ENCODE measurements at places on chromosomes 4 and X. TPM values are rescaled to one million over a fixed set of nuclear protein-coding genes. Genes with fewer than 3 reads are reported as not detected.
A peak's percentile ranks its signal among the peaks of the same experiment; 100 is the strongest.

The NDUFB11 gene
- total RNA-seq: 164 TPM

The LAP3 gene
- total RNA-seq: 71.0 TPM

The VEGFC gene
- not detected for total RNA-seq

The MAGEC2 gene
- total RNA-seq: not detected

The SH3TC1 gene
- 22.6 TPM for total RNA-seq

The FREM3 gene
- not detected for total RNA-seq

The MUC7 gene
- total RNA-seq: not detected

The KIF4A gene
- total RNA-seq: 20.1 TPM

The HMGN5 gene
- 0.76 TPM for total RNA-seq

DNA sequence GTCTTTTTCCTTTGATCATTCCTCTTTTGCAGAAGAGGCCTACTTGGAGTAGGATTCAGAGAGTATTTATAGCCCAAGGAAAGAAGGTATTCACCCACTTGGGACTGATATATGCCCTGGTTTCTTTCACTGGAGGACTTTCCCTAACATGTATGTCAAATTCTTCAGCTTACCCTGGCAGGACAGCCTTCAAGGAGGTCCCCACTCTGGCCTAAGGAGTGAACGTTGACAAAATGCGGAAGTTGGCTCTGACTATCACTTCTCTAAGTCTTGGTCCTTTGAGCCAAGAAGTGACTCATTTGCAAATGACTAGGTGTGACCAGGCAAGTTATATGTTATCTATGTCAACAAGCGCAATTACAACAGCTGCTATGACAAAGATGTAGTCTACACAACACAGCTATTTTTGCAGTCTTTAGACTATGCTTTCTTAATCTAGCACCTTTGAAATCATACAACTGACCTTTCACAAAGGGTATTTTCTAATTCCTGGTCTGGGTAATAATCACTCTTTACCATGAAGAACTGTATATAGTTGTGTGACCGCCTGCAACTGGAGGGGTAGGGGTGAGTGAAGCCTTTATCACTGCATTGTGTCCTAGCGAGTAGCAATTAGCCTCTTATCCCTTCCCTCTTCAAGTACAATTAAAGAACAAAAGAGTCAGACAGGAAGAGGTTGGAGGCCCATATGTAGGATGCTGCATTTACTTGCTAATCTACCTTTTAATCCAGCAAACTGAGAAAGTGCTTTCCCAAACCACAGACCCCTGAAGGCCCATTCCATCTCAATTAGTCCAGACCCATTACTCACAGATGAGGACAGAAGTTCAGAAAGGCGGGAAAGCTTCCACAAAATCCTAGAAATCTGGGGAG lies 50.1 kb downstream of the RASGEF1B start:
- DNase-seq: peak; percentile 69

GRCh38 chr4:81599742-81600380 lies 128.2 kb upstream of the RASGEF1B start:
- DNase-seq: no peak

DNA sequence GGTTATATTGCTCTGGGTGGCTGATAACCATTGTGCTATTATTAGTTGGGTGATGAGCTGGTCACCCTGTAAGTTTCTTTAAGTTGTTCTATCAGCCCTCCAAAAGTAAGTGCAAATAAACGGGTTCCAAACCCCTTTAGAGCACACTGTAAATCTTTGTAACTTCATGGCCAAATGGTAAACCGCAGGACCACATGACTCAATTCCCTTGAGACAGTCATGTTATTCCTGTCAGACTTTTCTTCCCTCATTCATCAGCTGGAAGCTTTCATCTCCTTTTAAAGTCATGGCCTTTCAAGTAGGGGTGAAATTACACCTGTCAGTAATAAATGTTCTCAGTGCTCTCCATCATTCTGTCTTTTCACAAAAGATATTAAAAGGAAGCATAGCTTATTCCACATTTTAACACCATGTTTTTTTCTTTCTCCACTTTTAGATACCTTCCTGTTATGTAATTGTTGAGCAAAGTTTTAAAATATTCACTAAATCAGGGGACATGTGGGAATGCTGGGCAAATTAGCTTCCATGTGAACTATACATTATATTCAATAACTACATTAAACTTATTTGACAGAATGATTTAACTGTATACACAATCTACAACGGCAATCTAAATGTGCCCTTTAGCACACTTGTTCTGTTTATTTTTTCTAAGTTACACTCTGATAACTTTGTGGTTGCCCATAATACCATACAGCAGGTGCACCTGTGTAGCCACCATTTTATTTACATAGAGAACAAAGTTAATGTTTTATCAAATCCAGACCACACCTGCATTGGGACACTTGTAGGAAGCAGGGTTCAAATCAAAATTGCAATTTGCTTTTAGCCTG lies 275.5 kb downstream of the CFAP299 start:
- peak; percentile 72 for DNase-seq

DNA sequence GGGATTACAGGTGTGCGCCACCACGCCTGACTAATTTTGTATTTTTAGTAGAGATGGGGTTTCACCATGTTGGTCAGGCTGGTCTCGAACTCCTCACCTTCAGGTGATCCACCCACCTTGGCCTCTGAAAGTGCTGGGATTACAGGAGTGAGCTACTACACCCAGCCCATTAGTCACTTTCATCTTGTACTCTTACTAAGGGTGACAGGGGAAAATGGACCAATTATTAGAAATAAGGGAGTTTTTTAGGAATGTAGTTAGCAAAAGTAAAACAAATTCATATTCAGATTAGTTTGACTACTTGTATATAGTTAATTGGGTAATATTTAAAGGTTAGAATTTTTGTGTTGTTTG lies 26.1 kb downstream of the SMARCA5 start:
- DNase-seq: no peak

- DNase-seq: no peak
These were observed 10.7 kb upstream of the TMEM164 start for GRCh38 chrX:109992203-109992602.

DNA sequence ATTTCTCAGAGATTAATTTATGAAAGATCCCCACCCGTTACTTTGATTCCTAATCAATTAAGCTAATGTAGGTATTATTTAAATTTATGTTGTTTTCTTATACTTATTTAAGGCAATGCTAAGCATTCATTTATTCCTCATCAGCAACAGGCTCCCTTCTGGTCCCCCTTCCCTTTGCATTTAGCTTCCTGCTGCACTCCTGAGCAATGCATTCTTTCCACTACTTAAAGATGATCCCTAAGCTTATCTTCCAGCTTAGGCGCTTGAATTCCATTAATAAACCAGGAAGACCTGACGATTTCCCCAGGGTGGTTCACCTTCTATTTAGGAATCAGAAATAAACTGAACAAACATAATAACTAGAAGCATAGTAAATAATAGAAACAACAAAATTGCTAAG lies 1003.1 kb downstream of the FSTL5 start:
- no peak for DNase-seq

GRCh38 chrX:1274786-1275185 lies 6.2 kb downstream of the CSF2RA start:
- DNase-seq: no peak

- DNase-seq: no peak
These were observed 326.9 kb upstream of the SLIT2 start for GRCh38 chr4:19924761-19925160.

DNA sequence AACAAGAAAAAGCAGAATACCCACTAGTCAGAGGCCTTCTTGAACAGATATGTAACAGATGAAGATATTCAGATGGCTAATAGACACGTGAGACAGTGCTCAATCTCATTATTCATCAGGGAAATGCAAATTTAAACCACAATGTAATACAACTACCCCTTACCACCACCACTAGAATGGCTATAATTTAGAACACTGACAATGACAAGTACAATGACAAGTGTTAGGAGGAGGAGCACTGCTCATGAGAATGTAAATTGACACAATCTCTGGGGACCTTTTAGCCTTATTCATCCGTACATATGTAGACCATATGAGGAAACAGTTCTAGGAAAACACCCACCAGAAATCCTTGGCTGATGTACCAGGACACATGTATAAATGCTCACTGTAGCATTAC lies 13.1 kb downstream of the ZNF81 start:
- no peak for DNase-seq

GRCh38 chr4:40630335-40631021 lies 814 bp upstream of the RBM47 start:
- peak; percentile 81 for DNase-seq

- DNase-seq: peak; percentile 10
These were observed 24.3 kb downstream of the MAGEB17 start for GRCh38 chrX:16191605-16192004.

DNA sequence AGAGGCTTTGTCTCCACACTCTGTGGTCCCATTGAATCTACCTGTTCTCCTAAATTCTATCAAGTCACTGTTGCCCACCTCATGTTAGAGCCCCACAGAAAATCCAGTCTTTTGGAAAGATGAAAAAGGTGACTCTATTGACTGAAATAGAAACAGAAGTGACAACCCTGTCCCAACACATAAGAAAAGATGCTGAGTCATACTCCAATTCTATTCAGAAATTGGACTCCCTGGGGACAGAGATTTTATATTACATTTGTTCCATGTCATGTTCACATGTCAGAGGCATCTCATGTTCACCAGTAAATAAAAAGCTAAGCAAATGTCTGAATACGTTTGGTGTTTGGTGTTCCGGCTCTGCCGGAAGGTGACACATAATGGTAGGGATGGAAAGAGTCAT lies 2.9 kb upstream of the GRPR start:
- no peak for DNase-seq
